ENCODE measurements at places on chromosomes 11 and 22.
A peak's percentile ranks its signal among the peaks of the same experiment; 100 is the strongest.

DNA sequence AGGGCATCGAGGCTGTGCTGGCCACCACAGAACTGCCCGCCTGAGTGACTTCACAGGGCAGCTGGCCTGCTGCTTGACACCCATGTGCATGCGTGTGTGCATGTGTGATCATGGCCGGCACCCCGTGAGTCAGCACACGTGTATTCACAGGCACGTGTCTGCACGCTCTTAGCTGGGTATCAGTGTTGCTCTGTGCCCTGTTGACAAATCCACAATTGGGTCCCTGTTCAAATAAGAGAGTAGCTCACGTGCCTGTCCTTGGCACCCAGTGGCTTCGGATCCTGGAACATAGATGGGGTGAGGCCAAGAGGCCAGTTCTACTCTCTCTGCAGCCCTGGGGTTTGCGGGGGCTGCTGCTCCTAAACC is 14.0 kb downstream of the B3GAT1 start:
- no peak for DNase-seq

DNA sequence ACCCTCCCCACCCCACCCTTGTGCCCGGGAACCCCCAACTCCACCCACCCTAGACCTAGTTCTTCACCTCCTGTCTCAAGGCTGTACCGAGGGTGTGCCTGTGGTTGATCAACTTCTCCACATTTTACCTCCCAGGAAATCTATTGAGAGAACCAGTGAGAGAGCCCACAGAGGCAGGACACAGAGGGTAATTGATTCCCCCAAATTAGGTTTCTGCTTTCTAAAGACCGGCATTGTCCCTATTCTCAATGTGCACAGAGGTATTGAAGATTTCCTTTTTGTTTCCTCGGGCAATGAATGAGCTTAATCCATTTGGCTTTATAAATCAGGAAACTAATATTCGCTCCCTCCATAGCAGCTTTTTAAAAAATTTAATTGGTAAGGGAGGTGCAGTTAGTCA is 6.0 kb upstream of the LMO1 start:
- DNase-seq, result no peak

DNA sequence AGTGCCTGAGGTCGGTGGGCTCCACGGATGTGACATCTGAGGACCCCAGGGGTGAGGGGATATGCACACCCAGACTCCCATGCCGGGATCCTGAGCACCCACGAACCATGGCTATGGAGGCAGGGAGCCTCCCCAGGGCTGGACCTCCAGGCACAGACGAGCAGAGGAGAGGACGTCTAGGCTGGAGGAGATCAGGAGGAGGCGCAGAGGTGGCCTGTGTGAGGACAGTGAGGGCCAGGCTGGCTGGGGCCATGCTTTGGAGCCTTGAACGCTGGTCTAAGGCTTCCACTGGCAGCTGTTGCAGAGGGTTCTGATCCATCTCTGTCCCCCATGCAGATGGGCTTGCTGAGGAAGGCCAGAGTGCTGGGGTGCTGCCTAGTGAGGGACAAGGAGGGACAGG is 29.0 kb downstream of the FGF4 start:
- DNase-seq, result no peak

- DNase-seq, result no peak
These were observed 24.5 kb upstream of the CCDC134 start for GRCh38 chr22:41775976-41776375.

DNA sequence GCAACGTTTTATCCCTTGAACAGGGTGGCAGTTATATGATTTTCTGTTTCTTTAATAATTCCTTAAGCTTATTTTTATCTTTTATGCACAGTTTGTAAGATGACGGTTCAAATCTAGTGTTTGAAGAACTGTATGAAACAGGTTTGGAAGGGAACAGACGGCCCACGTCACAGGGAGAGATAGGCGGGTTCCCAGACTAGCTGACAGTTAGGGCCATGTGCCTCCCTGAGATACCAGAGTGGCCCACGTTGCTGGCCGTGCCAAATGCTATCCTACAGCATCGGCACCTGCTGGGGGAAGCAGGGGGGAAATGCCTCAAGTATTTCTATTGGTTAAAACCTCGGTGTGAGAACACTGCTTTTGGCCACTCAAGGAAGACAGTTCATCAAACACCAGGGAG is 50.2 kb upstream of the BID start:
- DNase-seq, result no peak

- DNase-seq, result peak; percentile 8
These were observed 48.3 kb upstream of the PAK1 start for GRCh38 chr11:77522215-77522614.

- DNase-seq, result peak; percentile 20
These were observed 8.9 kb upstream of the FXYD2 start for GRCh38 chr11:117833401-117833891.

DNA sequence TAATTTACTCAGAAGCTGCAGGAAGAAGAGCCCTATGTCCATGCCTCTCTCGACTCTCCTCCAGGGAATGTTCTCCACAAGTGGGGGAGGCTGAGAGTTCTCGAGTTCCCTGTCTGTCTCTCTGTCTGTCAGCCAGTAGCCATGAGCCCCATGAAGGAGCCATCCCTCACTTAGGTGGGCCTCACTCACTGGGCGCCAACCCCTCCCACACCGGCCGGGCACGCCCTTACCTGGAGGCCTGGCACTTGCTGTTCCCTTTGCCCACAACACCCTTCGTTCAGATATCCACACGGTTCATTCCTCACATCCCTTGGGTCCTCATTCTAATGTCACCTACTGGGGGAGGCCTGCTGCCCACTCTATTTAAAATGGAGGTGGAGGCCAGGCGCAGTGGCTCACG is 14.2 kb upstream of the IL10RA start:
- DNase-seq, result no peak

GRCh38 chr11:101666916-101667315 is 83.1 kb upstream of the TRPC6 start:
- no peak for DNase-seq

GRCh38 chr11:115672999-115673411 is 168.8 kb upstream of the CADM1 start:
- DNase-seq, result no peak

- peak; percentile 99 for DNase-seq
These were observed 701.8 kb downstream of the NTM start for GRCh38 chr11:132072044-132072857.

DNA sequence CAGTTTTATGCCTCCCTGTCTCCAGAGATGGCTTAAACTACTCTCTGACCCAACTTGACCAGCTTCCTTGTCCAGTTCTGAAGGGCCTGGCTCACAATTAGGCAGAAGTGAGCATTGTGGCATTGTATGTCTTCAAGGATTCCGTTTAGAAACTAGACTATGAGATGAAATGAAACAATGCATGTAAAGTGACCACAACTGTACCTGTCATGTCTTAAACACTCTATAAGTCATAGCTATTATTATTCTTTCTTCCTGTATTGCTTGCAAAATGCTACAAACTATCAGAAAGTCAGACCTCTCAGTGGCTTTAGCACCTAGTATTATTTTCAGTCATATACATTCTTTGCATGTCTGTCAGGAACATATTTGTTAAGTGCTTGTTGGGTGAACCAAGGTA is 127.9 kb upstream of the MTMR2 start:
- no peak for DNase-seq

DNA sequence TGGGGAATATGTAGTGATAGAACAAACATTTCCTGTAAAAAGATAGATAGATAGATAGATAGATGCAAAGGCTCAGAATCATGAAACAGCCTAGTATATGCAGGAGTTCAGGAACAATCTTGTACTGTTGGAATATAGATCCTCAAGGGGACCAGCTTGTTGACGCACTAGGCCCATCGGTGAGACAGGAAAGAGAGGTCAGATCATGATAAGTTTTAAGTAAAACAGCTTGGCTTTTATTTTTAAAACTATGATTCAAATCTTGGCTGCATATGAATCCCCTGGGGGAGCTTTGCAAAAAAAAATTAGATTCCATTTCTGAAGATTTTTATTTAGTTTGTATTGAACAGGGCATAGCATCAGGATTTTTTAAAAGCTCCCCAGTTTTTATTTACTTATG is 185.8 kb downstream of the TRPC6 start:
- no peak for DNase-seq

DNA sequence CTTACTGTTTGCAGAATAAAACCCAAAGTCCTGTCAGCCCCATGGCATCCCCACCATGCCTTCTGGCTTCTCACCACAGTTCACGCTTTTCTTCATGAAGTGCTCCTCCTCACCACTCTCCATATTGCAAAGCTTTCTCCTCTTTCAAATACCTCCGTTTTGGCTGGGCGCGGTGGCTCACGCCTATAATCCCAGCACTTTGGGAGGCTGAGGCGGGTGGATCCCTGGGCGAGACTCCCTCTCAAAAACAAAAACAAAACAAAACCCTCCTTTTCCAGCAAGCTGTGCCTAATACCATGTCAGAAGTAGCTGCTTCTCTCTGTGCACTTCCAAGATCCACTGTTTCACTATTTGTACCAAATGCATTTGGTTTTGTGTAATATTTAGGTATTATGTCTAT is 6.7 kb downstream of the BACE1 start:
- no peak for DNase-seq

- DNase-seq, result no peak
These were observed 9.6 kb upstream of the SLC35C1 start for GRCh38 chr11:45795379-45795778.

GRCh38 chr11:64092111-64092760 is 56.5 kb downstream of the FLRT1 start:
- no peak for DNase-seq

DNA sequence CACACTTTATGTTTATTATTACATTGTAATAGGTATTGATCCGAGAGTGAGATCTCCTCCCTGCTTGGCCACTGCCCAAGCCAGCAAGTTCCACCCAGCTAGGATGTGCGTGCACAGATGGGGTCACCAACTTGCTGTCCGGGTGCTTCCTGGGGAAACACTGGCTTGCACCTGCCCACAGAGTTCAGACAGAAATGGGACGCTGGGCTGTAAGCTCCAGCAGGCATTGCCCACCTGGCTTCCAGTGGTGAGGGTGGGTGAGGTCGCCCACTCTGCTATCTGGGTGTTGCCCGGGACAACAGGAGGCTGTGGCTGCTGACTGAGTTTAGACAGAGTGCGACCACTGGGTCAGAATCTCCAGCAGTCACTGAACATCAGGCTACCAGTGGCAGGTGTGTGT is 289.8 kb upstream of the ANO3 start:
- DNase-seq, result no peak

- DNase-seq, result no peak
These were observed 339.3 kb downstream of the DCDC1 start for GRCh38 chr11:31030138-31030792.

- peak; percentile 79 for DNase-seq
These were observed 210.0 kb downstream of the KIRREL3 start for GRCh38 chr11:126790550-126791081.

DNA sequence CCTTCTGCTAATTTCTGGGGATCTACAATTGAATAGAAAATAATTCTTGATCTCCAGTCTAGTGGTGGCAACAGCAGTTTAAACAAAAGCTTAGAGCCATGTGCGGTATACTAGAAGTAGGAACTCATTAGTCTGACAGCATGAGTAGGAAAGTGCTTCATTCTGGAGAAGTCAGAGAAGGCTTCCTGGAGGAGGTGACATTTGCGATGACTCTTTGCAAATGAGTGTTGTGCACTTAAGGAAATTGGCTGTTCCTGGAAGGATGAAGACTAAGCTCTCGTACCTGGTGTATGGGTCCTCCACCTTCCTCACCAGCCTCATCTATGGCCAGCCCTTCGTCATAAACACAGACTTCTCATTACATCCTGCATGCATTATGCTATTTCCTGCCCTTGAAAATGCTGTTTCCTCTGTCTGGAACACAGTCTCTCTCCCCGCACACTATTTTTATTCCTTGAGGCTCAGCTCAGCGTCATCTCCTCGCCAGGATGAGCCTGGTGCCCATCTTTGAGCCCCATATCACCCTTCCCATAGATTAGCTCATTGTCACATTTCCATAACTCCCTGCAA is 132.9 kb downstream of the PKNOX2 start:
- DNase-seq, result no peak

- DNase-seq, result peak; percentile 11
These were observed 22.7 kb downstream of the CACNA1I start for GRCh38 chr22:39593066-39593930.

DNA sequence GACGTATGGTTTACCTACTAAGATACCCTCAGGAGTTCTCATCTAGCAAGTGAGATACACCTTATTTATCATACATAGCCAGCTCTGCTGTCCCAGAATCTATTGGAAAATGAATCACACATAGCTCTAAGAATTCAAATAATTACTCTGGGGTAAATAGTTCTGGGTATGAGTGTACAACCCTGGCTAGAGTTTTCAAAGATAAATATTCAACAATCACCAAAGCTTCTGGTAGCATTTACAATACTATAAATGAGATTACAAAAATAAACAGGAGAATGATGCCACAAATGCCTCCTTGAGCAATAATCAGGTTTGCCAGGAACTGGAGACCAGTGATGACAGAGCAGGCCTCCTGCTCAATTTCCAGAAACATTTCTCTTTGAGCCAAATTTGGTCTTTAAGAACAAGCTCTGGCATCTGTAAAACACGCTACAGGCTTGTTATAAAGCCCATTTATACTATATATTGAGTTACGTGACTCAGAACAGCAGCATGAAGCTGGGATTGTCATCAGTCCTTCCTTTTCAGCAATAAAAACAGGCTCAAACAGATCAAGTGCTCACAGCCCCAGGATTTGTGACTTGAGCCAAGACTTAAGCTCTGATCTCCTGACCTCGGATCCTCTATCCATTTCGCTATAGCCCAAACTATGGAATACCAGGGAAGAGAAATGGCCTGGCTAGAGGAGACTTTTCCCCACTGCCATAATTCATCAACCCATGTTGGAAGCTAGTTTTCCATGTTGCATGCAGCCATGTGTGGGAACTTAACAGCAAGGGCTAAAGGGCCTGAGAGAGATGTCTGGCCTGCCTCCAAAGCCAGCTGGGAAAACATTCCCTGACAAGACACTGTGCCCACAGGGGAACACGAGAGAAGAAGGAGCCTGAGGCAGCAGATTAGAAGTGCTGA is 19.7 kb downstream of the RAB30 start:
- DNase-seq, result peak; percentile 92

DNA sequence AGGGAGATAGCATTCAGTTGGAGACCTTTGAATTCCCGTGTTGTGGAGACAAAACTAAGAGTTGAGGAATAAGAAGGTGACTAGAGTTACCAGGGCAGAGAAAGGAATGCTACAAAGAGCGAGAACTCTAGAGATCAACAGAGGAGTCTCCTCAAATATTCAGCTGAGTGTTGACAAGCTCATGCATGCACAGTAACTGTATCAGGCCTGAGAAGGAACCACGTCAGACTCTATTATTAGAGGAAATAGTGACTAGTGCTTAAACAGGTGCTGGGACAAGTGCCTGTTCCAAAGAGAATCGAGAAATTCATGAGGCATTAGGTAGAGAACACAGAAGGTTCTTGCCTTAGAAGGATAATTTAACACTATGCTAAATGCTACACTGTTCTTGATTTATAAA is 333.8 kb upstream of the CHORDC1 start:
- no peak for DNase-seq

- DNase-seq, result no peak
These were observed 27.0 kb downstream of the SGSM3 start for GRCh38 chr22:40397396-40397795.

GRCh38 chr11:86553265-86553664 is 119.2 kb downstream of the ME3 start:
- no peak for DNase-seq

GRCh38 chr11:13366266-13367026 is 88.9 kb downstream of the BMAL1 start:
- no peak for DNase-seq

Data from LHCN-M2 (cell line).